NCI-H460 (cell line): ENCODE measurements at places on chromosomes 5 and 9. TPM values are rescaled to one million over a fixed set of nuclear protein-coding genes. Genes with fewer than 3 reads are reported as not detected.
A peak's percentile ranks its signal among the peaks of the same experiment; 100 is the strongest.

RGS3 gene
- 26.9 and 28.3 TPM in 2 replicates for total RNA-seq

NUDT2 gene
- 15.6 and 16.2 TPM in 2 replicates for total RNA-seq

PRUNE2 gene
- total RNA-seq, result 0.27 and 0.35 TPM in 2 replicates

GABRA1 gene
- not detected in 2 replicates for total RNA-seq

ANKRD31 gene
- 0.14 and 0.17 TPM in 2 replicates for total RNA-seq

SCGB3A2 gene
- not detected in 2 replicates for total RNA-seq

DNA sequence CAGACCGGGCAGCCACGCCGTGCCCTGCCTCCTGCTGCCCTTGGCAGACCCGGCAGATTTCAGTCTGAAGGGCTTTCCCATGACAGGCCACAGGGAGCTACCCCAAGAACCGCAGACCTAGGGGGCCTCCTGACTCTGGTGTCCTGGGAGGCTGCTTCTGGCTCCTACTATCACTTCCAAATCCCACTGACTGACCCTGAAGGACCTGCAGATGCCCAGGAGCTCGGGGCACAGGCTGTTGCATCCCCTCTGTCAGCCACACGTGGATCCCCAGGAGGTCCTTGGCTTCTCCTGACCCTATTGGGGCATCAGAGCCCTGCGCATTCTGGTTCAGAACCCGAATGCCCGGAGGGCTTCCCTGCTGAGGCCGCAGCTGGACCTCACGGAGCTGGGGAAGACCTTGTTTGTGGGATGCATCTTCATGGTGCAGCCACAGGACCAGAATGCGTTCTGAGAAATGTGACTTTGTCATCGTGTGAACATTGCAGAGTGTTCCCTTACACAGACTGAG is 81.3 kb upstream of the IRX4 start:
- no peak for DNase-seq

DNA sequence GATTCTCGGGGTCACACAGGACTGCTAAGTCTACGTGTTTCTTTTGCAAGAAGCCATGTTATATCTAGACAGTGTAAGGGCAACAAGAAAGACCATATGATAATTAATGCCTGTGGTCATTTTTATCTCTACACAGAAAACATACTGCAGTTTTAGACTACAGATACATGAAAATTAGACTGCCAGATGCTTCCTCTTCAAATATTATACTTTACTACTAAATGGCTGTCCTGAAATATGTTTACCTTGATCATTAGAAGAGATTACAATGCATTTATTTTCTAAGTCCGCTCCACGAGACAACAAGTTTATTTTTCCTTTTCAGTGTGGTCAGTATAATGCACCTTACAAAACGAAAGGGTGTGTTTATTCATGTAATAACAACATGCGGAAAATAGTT is 147.6 kb downstream of the KIAA0825 start:
- peak; percentile 18 for DNase-seq

DNA sequence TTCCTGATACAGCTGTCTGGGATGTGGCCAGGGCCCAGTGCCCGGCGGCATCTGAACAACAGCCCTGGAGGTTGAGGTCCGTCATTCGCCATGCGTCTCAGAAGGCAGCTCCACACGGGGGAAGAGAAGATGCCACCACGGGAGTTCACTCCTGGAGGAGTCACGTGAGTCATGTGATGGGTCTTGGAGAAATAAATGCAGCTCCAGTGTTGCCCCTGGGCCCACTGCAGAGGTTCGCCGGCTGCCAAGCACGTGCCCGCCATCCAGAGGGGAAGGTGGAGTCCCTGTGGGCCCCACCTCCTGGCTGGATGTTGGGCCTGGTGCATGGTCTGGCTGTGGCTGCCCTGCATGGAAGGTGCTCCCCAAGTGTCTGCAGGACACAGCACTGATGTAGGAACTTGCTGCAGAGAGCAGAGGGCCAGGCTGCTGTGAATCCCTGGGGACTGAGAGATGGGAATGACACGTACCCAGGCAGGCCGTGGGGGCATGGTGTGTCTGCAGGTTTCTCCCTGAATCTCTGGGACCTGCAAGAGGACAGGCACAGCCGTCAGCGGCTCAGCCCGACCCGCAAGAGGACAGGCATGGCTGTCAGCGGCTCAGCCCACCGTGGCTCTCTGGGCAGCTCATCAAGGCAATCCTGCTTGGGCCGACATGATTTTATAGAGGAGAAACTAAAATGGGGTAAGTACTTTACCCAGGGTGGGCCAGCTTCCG is 418.3 kb upstream of the IRX4 start:
- no peak for DNase-seq

- no peak for DNase-seq
Measured at GRCh38 chr5:131747180-131748105, 49.4 kb downstream of the FNIP1 start.

DNA sequence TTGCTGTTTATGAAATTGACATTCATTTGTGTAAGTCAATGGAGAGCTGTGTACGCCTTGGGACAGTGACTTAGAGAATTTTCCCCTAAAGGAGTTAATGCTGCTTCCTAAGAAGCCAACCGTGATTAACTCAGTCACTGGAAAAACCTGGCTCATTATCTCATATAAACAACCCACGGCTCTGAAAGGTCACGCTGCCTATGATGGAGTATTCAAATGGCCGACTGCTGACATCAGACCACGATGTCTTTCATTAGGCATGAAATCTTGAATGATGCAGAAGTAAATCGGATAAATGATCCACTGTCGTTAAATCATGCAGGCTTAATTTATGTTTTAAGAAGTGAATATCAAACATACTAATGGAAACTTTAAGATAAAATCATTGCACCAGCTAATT is 603.7 kb downstream of the RAB3C start:
- no peak for DNase-seq

DNA sequence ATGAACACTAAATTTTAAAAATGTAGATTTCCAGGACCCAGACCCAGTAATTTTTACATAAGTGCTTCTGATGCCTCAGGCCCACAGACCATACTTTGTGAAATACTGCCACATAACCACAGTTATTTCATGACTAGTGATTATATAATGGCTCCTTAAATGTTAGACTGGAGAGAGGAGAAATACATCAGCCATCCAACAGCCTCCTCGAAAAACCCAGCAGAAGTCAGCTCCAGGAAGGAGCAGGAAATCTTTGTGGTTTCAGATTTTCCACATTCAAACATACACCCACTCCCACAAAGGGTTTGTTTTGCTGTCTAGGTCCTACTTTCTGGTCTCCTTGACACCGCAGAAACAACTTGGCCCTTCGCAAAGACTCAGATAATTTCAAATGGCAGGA is 455.2 kb downstream of the DTWD2 start:
- DNase-seq, result no peak

DNA sequence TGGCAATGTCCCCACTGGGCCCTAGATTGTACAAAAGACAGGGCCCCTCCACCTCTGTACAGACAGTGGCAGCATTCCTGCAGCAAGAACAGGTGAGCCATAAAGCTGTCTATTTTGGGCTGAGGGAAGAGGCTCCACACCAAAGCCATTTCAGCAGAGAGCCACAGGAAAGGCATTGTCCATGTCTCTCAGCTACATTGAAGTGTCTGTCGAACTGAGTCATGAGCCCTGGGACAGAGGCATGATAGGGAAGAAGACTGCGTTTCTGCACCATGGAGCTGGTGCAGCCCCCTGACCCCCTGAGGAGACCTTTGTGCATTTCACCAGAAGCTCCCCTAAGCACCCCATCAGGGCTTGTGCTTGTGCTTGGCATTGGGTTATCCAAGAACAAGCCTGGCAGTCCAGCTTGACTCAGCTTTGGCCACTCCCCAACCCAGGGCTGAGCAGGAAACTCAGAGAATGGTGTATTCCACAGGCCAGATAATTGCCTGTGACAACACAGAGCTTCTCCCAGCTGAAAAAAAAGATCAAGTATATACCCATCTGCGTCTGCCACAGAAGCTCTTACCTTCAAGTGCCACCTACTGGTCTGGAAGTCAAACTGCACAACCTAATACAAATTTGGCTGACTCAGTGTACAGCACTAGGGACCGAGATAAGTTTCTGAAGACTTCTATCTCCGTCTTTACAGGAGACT is 5.9 kb upstream of the FRMD3 start:
- peak; percentile 47 for DNase-seq

DNA sequence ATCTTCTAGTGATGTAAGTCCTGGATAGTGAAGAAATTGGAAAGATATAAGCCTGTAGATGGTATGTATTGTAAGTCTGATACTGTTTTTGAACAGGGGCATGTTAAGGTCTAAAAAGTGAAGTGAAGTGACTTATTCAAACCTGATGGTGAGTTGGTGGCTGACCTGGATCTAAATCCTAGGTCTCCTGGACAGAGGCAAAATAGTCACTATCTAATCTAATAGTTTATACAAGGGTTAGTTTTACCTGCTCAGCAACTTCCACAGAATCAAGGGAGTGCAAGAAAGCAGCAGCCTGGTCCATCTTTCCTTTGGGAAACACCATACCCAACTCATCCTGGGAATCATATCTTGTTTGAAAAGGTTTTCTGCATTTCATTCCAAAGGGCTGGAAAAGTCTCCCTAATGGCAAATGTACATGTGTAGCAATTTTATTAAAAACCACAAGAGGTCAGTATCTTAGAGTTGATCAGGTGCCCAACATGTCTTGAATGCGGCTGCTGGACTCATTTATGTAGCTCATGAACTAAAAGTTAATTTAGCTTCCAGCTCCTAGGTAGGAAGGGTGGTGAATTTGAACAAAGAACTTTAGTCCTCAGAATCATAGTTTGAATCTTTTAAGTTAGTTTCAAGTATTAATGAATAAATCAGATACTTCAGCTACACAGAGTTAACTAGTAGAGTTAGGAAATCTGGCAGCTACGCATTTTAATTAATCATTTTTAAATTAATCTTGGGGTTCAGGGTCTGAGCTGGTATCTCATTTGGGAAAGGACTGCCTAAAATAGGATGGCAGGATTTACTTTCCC is 26.0 kb downstream of the SKP2 start:
- peak; percentile 46 for DNase-seq

DNA sequence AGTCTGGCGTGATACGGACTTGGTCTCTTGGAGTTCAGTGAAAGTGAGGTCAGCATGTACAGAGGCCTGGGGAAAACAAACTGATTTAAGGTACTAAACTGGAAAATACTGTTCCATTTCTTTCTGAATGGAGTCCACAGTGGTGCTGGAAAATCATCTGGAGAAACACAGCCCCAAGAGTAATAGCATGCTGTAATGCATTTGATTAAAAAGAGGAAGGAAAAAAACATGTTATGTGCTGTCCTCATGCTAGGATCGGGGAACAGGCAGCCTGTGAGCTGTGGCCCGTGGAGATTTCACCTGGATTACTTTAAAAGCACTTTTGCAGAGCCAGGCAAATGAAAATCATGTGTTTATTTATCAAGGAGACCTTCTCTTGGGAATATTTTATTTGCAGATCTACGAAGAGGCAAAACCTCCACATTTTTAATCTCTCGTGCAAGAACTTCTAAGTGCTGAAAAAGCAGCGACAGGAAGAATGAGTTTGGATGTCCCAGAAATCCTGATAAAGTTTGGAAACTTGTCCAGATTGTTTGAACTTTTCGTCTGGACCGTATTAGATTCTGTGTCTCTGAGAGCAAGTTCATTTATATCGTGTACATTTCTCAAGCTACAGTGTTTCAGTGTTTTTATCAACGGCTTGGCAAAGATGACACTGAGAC is 228.8 kb downstream of the GAS1 start:
- no peak for DNase-seq

DNA sequence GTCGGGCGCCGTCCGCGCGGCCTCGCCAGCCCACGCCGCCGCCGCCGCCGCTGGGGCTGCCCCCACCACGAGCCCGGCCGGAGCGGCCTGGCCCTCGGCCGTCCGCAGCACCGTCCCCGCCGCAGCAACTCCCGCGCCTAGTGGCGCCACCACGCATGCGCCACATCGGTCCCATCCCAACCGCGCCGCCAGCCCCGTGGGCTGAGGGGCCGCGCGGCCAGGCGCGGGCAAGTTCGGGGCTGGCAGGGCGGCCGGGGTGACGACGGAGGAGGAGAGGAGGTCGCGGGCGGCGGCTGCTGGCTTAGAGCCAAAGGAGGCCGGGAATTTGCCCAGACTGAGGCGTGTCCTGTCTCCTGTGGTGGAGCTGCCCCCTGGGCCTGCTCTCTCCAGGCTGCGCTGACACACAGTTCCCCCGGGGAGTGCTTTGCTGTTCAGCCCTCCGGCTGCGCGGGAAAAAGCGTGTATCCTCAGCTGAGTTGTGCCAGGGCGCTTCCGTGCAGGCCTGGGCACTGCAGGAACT is at the start of gene TUSC1:
TUSC1 (minus strand) TSS at position 298 of the 520 bp plus-strand sequence; CDS start at position 166, 132 bp downstream.
- DNase-seq, result peak; percentile 72

GRCh38 chr9:113964495-113965170 is 88.5 kb downstream of the ZNF618 start:
- DNase-seq, result no peak

DNA sequence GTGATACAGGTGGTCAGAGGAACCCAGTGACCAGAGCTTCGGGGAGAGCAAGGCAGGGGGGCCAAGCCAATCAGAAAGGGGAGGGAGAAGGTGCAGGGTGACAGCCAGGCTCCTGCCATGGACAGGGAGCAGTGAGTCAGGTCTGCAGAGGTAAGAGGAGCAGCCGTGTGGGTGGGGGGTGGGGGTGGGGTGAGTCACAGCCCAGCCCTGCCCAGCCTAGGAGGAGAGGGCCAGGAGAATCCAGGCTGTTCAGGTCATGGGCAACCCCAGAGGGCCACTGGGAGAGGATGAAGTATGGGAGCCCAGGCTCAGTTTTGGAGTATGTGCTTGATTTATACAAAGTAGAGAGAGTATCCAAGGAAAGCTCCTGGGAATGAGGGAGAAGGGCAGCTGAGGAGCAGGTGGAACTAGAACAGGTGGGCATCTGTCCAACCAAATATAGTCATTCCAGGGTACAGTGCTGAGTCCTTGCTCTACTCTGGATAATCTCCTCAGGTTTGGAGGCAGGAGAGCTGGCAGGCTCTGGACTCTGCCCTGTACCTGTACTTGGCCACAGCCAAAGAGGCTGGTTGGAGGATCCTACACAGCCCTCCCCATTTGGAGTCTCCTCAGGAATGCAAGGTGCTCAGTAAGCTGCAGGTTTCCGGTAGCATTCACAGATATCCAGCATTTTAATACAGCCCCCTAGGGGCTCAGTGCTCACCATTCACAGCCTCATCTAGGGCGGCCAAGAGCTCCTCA is 1.6 kb downstream of the HBEGF start:
- DNase-seq, result no peak

DNA sequence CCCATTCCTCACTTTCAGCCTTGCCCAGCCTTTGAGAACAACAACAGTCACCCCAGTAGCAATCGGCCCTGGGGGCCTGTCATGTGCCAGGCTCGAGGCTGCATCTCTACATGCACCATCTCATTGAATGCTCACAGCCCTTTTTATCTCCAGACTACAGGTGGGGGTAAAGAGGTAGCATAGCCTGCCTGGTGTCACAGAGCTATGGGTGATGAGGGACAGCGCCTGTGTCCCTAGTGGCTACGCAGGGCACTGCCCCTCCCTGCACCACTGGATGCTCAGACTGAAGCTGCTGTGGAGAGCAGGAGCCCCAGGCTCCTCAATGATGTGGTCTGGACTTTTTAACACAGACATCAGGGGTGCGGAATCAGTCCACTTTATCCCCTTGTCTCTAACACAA is 2.8 kb downstream of the CAMK2A start:
- DNase-seq, result peak; percentile 16

- DNase-seq, result peak; percentile 6
Measured at GRCh38 chr9:86043999-86044398, 55.4 kb downstream of the GOLM1 start.

GRCh38 chr9:72300873-72301272 is 64.1 kb downstream of the ZFAND5 start:
- DNase-seq, result no peak

- DNase-seq, result no peak
Measured at GRCh38 chr5:112986224-112986623, 9.6 kb downstream of the DCP2 start.

- no peak for DNase-seq
Measured at GRCh38 chr5:176575488-176576422, 26.6 kb downstream of the CDHR2 start.
